GOT3 (cell line): ENCODE measurements at places on chromosomes 5 and 9.
A peak's percentile ranks its signal among the peaks of the same experiment; 100 is the strongest.

DNA sequence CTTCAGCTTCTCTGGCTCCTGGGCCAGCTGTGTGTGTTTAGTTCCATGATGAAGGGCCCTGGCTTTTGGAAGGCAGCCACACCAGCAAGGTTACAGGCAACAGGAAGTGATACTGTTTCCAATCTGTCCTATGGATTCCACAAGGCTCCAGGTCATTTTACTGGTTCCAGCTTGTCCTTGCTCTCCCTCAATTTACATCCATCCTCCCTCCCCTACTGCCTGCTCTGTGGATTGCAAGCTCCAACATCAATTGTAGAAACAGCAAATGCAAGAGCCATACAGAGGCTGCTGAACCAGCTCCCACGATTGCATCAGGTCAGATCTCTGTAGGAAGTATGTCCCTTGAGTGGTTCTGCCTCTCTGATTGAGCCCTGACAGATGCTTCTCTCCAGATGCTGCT, 409.8 kb downstream of the NTRK2 start:
- DNase-seq = no peak

GRCh38 chr5:179550511-179551342, at the start of gene RUFY1:
Gene RUFY1 (plus strand): TSS chr5:179550554. CDS start chr5:179550570, 16 bp downstream.
- DNase-seq = peak; percentile 58

GRCh38 chr9:130183133-130183762, 11.0 kb downstream of the NCS1 start:
- no peak for DNase-seq

DNA sequence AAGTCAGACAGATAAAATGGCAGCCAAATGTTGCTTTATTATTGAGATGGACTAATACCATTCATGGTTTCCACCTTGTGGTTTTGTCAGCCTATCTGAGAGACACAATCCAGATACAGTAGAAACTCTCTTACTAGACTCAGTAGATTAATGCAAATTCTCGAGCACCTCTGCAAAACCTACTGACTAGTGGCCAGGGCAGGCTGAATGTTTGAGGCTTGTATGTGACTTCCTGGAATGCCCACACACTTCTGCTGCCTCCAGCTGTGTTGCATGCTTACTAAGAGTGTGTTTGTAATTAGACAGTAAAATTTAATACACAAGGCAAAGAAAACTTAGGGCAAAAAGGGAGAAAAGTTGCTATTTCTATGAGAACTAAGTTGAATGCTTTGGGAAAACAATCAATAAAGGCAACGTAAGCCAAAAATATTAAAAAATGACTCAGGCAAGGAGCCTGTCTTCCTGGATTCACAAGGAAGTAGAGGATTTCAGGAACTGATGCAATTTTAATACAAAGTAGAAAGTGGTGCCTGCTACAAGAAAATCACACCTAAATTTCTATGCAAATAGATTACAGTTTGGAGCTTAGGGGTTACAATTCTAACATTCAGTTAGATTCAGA, 30.2 kb upstream of the CCNG1 start:
- no peak for DNase-seq

- no peak for DNase-seq
These were observed 73.5 kb upstream of the GALNT10 start for GRCh38 chr5:154117050-154117449.

- DNase-seq = no peak
These were observed 292.1 kb downstream of the GADD45G start for GRCh38 chr9:89896806-89897340.

GRCh38 chr5:66814146-66814991, 218.2 kb downstream of the MAST4 start:
- DNase-seq = no peak

DNA sequence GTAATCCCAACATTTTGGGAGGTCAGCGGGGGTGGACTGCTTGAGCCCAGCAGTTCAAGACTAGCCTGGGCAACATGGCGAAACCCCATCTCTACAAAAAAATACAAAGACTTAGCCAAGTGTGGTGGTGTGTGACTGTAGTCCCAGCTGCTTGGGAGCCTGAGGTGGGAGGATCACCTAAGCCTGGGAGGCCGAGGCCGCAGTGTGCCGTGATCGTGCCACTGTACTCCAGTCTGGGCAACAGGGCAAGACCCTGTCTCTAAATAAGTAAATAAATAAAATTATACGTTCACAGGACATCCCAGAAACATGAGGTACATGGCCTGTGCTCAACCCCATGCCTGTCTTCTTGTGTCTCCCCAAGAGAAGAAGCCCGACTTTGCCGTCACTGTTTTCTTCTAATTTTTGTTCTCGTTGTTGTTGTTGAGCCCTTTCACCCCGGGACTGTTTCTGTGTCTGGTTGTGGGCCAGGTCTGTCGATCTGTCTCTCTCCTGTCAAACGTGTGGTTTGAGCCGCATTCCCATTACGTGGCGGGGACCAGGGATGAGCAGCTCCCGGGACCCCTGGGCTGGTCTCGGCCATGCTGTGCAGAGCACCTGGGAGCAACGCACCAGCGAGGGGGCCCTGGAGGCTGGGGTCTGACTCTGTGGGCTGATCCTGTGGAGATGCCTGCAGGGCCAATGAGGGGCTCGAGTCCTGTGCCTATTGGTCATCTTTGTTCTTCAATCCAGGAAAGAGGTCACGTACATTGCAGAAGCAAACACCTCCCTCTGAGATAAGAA, 32.2 kb downstream of the NACC2 start:
- DNase-seq = no peak

GRCh38 chr5:96339862-96340261, 93.2 kb downstream of the PCSK1 start:
- no peak for DNase-seq

DNA sequence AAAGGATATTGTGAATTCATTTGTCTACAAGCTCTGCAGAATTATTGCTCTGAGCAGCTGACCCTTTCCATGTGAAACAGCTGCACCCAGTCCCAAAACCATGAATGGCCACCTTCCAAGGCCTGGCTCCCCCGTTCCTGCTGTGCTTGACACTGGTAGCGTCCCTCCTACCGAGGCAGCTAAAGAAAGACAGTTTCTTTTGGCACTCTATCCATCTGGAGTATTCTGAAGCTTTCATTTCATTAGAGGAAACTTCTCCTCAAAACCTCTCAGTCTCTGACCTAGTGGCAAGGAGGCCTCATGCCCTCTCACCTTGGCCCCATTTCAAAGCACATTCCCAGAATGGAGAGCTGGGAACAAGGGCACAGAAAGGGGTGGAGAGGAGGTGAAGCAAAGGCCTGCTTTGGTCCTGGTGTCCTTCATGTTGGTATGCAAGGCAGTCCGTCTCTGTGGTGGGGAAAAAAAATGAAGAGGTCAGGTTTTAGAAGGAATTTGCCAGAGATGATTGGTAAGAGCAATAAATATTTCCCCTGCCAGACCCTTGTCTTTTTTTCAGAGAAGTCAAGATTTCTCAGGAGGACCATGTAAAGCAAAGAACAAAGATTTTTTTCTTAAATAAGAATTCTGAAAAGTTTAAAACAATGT, 232.0 kb downstream of the RFK start:
- no peak for DNase-seq

DNA sequence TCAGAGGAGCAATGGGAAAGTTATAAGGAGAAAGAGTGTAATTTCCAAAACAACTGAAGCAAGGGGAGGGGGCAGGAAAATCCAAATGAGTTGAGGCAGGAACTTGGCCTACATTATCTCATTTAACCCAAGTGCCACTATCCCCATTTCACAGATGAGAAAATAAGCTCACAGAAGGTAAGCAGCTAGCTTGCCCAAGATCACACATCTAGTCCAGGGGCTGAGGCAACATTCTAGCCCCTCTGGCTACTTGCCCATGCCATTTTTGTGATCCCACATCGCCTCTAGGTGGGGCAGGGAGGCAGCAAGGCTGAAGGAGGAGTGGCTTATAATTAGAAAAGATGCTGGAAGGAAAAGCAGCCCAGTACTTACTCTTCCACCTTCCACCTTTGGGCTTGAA, 2.6 kb upstream of the PSIP1 start:
- DNase-seq = no peak

- no peak for DNase-seq
These were observed 620.7 kb upstream of the ARRDC3 start for GRCh38 chr5:92003806-92004205.

- no peak for DNase-seq
These were observed 175.7 kb upstream of the OTULINL start for GRCh38 chr5:14405706-14406553.

- no peak for DNase-seq
These were observed 17.6 kb downstream of the SPZ1 start for GRCh38 chr5:80337379-80337778.

GRCh38 chr5:76084496-76085242, 1.5 kb downstream of the SV2C start:
- no peak for DNase-seq

DNA sequence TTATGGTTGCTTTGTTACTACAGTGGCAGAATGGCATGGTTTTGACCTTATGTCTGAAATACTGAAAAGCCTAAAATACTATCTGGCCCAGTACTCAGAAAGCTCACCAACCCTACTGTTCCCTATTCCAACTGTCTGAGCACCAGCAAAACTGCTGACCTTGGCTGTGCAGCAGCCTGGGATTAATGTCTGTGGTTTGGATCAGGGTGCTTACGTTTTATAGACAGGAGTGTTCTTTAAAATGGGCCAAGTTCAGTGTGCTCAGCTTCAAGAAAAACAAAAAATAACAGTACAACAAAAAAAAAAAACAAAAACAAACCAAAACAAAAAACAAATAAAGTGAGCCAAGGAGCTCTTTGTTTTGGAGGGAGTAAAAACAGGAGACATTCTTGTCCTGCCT, 36.4 kb downstream of the SLC28A3 start:
- no peak for DNase-seq

GRCh38 chr5:79890119-79890929, 100.7 kb downstream of the MTX3 start:
- DNase-seq = no peak

- no peak for DNase-seq
These were observed 87.6 kb upstream of the TMED7 start for GRCh38 chr5:115713408-115713807.

GRCh38 chr5:127705120-127705892, 2.1 kb downstream of the CCDC192 start:
- no peak for DNase-seq

GRCh38 chr5:97004423-97005060, 68.7 kb downstream of the LNPEP start:
- no peak for DNase-seq

DNA sequence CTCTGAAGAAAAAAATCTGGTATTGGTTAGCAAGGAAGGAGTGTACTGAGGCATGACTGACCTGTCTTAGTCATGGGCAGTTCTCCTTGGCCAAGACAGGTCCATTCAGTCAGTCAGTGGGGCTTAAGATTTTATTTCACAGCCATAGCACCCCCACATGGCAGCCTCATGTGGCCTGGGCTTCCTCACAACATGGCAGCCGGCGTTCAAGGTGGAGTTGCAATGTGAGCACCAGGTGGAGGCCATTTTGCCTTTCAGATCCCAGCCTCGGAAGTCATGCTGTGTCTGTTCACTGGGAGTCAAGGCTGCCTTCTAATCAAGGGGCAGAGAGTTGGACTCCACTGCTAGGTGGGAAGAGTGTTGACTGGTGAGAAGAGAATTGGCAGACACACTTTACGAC, 10.3 kb upstream of the CARD19 start:
- no peak for DNase-seq

- DNase-seq = no peak
These were observed 38.3 kb downstream of the PARP8 start for GRCh38 chr5:50704730-50705129.

GRCh38 chr9:122379340-122379739, 8.5 kb downstream of the PTGS1 start:
- no peak for DNase-seq

DNA sequence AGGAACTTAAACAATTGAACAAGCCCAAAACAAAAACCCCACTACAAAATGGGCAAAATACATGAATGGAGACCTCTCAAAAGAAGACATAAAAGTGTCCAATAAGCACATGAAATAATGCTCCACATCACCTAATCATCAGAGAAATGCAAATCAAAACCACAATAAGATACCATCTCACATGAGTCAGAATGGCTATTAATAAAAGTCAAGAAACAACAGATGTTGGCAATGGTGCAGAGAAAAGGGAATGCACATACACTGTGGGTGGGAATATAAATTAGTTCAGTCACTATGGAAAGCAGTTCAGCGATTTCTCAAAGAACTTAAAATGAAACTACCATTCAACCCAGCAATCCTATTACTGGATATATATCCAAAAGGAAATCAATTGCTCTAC, 337.4 kb upstream of the GRIA1 start:
- DNase-seq = no peak

DNA sequence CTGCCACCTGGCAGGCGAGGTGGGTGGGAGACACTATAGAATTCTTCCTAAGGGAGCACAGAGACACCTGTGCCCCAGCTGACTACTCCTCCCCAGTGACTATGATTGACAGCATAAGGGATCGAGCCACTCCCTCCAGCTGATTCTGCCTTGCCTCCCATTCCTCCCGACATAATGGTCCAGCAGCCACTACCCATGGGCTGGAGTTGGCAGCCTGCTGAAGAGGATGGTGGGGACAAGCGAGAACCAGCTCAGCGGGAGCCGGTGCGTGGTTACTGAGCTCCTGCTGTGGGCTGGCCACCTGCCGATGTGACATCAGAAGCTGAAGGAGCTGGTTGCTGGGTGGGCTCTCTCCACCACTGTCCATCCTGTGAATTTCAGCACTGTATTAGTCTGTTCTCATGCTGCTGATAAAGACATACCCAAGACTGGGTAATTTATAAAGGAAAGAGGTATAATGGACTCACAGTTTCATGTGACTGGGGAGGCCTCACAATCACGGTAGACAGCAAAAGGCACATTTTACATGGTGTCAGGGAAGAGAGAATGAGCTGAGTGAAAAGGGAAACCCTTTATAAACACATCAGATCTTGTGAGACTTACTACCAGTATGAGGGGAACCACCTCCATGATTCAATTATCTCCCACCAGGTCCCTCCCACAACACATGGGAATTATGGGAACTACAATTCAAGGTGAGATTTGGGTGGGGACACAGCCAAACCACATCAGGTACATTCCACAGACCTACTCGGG, 12.1 kb upstream of the NCS1 start:
- DNase-seq = no peak

GRCh38 chr9:109317311-109317978, 3.4 kb downstream of the EPB41L4B start:
- no peak for DNase-seq

DNA sequence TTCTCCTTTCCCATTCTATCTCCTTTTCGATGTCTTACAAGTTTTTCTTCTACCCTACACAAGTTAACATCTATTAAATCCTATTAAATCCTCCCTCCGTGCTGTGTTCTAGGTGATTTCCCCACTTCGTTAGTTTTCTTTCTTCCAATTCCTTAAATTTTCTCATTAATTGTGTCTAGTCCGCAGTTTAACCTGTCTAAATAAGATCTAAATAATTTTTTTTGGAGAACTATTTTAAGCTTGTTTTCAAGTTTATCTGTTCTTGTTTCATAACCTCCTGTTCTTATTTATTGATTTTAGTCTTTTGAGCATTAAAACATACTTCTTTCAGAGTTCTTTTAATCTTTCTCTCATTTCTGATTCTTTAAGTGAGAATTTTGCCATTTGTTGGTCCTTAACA, 109.3 kb downstream of the UHRF2 start:
- no peak for DNase-seq

- no peak for DNase-seq
These were observed 86.3 kb downstream of the SLC44A1 start for GRCh38 chr9:105330755-105331154.

- no peak for DNase-seq
These were observed 65.2 kb downstream of the ERAP1 start for GRCh38 chr5:96742538-96742937.
